ENCODE measurements at places on chromosomes 12 and 14.
A peak's percentile ranks its signal among the peaks of the same experiment; 100 is the strongest.

- no peak for DNase-seq
These were observed 223.2 kb upstream of the RGS6 start for GRCh38 chr14:71709076-71709475.

DNA sequence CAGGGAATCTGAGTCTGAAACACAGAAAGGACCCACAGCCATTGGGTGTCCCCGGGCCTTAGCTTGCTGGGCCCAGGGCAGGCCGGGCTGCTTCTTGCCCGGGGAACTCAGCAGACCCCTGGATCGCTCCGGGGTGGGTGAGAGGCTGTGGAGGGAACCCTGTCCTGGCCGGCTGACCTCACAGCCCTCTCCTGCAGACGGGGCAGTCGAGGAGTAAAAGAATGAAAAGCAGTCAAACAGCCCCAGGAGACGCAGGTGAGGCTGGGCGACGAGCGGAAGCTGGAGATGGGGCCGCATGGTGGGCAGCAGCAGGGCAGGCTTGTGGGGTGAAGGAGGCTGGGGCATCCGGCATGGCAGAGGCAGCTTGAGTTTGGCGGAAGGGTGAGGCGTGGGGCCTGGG is 57.0 kb downstream of the KIF26A start:
- no peak for DNase-seq

GRCh38 chr12:74537126-74537706 is 419 bp upstream of the ATXN7L3B start:
- DNase-seq, result peak; percentile 68

- DNase-seq, result no peak
These were observed 72.2 kb downstream of the EP400 start for GRCh38 chr12:132021965-132022364.

DNA sequence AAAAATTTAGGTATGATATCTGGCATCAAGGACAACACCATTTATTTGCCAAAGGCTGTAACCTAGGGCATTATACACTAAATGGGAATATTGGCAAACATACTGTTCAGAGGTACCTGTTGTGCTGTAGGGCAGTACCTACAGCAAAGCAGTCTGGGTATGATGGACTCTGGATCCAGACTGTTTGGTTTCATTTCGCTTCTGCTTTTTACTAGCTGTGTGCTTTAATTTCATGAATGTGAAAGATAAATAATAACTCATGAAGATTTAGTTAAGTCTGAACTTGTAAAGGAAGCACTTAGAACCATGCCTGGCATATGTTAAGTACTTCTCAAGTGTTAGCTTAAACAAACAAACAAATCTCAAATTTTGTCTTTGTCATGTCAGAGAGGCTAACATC is 17.7 kb upstream of the SLC38A2 start:
- no peak for DNase-seq

GRCh38 chr12:114697741-114698565 is 14.0 kb upstream of the TBX3 start:
- no peak for DNase-seq

DNA sequence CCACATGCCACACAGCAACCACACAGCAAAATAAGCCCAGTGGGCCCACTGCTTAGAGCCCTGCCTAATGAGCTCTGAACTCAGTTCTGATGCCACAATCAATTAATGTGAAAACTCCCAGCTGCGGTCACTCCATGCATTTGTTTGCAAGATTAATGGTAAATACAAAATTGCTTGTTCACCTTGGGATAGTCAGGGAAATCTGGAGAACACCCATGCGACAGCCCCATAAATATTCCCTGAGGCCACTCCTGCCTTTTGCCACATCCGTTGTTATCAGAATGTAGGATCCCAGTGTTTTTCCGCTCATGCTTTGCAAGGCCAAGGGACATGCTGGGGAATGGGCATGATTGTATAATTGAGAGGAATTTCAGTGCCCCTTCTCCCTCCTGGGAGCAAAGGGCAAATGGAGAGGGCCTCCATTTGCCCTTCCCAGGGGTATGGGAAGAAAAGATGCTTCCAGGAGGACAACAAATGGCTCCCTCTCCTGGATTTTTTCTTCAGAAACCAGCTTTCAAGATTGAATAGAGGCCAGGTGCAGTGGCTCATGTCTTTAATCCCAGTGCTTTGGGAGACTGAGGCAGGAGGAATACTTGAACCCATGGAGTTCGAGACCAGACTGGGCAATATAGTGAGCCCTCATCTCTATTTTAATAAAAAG is 30.8 kb upstream of the CMKLR1 start:
- no peak for DNase-seq

- DNase-seq, result peak; percentile 22
These were observed 80.0 kb downstream of the AACS start for GRCh38 chr12:125145196-125145595.
